ENCODE measurements at places on chromosomes 4 and X.

DNA sequence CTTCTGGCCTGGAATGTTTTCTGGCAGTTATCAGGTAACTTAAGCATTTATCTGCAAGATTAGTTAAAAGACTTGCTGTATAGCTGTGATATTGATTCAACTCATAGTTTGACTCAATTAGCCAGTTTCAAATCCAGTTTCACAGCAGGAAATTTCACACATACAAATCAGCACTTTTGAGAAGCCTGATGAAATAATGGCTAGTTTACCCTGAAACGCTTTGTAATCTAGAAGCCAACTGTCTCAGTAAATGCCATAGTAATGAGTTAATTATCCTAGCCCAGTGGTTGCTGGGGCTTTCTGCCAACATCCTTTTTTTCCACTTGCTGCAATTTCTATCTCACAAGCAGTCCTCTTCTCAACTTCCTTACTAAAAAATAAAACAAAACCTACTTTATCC, 53.1 kb downstream of the ARHGEF38 start:
- DNase-seq = no peak
- no peak overlapping the region for H3K27ac ChIP-seq
- no peak overlapping the region for H3K4me3 ChIP-seq
- peaks cover 7% of the 10 kb centered on the region for H3K4me1 ChIP-seq

GRCh38 chrX:18931972-18932371, 51.9 kb downstream of the PHKA2 start:
- H3K36me3 ChIP-seq = peaks cover 6% of the 10 kb centered on the region
- no peak for DNase-seq
- H3K27me3 ChIP-seq = no peaks in the 10 kb centered on the region

- no peaks in the 10 kb centered on the region for H3K27me3 ChIP-seq
- no peak for DNase-seq
Observed at GRCh38 chrX:30278365-30278764, 30.8 kb downstream of the NR0B1 start.

- H3K4me1 ChIP-seq = peaks cover 1% of the 10 kb centered on the region
- H3K27ac ChIP-seq = no peak overlapping the region
- no peaks in the 10 kb centered on the region for H3K36me3 ChIP-seq
- no peak overlapping the region for H3K4me3 ChIP-seq
- no peaks in the 10 kb centered on the region for H3K27me3 ChIP-seq
Observed at GRCh38 chr4:89800012-89800516, 36.9 kb downstream of the SNCA start.

DNA sequence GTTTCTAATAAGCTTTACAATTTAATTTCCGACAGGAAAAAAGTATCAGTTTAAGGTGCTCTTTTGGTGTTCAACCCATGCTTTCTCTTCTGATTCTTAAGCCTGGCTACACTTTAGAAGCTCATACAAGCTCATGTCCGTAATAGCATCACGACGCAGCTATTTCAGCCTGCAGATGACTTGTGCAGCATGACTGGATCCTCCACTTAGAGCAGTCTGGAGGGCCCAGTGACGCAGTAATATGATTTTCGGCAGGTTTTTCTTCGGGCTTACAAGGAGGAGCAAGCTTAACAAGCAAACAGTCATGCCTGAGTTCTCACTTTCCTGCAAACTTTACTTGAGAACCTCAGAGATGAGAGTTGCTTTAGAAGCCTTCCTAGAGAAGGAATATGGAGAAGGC, 85.3 kb upstream of the MAML3 start:
- H3K27ac ChIP-seq = no peak overlapping the region
- H3K27me3 ChIP-seq = no peaks in the 10 kb centered on the region

DNA sequence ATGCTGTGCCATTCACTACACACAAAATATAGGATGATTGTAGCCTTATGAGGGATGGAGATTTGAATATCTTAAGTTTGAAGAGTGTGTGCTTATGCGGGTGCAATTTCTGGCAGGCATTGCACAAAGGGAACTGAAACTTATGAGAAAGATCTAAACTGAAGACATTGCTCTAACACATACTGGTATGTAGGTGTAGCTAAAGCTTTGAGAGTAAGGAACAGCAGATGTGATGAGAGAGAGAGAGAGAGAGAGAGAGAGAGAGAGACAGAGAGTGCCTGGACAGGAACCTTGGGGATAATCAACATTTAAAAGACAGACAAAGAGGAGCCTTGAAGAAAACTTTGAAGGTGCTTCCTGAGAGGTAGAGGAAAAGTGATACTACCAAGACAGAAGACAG, 379.7 kb downstream of the SPRY1 start:
- H3K4me3 ChIP-seq = no peak overlapping the region
- DNase-seq = no peak
- H3K27me3 ChIP-seq = no peaks in the 10 kb centered on the region
- H3K4me1 ChIP-seq = no peaks in the 10 kb centered on the region

DNA sequence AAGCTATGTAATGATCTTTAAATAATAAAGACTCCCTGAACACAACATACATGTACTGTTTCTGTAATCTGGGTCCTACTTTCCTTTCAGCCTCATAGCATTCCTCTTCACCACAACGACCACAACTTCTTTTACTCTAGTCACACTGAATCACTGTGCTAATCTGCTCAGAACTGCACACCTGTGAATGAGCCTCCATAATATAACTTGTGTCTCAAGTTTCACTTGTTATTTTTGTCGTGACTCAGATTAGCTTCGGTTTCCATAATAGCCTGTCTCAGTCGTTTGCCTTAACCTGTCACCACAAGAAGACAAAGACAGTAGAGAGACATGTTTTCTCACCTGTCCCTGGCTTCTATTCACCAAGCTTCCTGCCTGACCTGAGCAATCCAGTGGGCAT, 61.8 kb downstream of the MAGED1 start:
- no peak for DNase-seq
- H3K4me3 ChIP-seq = no peak overlapping the region
- no peak overlapping the region for H3K27ac ChIP-seq
- H3K4me1 ChIP-seq = peaks cover 7% of the 10 kb centered on the region

DNA sequence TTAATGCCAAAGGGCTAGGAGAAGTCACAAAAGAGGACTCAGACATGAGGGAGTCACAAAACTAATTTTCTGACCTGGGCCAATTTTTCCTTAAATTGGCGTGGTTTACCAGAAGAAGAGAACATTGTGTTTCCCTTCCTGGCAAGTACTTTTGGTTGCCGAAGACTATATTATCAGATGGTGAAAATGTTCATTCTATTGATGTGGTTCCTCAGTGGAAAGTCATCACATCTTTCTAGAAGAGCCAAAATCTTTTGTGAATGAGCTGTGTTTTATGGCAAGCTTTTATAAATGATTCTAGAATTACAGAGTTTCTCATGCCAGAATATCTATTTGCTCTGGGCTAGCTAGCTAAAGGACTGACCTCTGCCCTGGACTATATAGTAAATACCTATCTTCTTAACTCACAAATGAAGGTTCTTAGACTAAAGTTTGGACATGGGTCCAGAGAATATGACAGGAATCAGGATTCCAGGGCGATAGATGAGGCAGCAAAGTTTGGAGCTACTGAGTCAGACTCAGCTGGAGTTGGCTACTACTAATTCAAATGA, 288.9 kb downstream of the IL1RAPL2 start:
- no peak for DNase-seq
- H3K27ac ChIP-seq = no peak overlapping the region
- no peaks in the 10 kb centered on the region for H3K36me3 ChIP-seq
- peaks cover 6% of the 10 kb centered on the region for H3K4me1 ChIP-seq
- no peak overlapping the region for H3K4me3 ChIP-seq

- H3K4me1 ChIP-seq = peaks cover 10% of the 10 kb centered on the region
- DNase-seq = no peak
- peak overlapping the region; percentile 73 for H3K27ac ChIP-seq
- no peak overlapping the region for H3K4me3 ChIP-seq
Observed at GRCh38 chr4:3387943-3388361, 53.8 kb upstream of the HGFAC start.

- H3K4me3 ChIP-seq = no peak overlapping the region
- peaks cover 8% of the 10 kb centered on the region for H3K4me1 ChIP-seq
- H3K27ac ChIP-seq = no peak overlapping the region
- H3K27me3 ChIP-seq = peaks cover 3% of the 10 kb centered on the region
Observed at GRCh38 chr4:42641161-42641560, 15.7 kb downstream of the ATP8A1 start.

- peaks cover 21% of the 10 kb centered on the region for H3K27me3 ChIP-seq
- no peak for DNase-seq
- peaks cover 5% of the 10 kb centered on the region for H3K4me1 ChIP-seq
- no peaks in the 10 kb centered on the region for H3K36me3 ChIP-seq
- H3K27ac ChIP-seq = no peak overlapping the region
Observed at GRCh38 chr4:7503559-7504249, 69.0 kb upstream of the PSAPL1 start.

DNA sequence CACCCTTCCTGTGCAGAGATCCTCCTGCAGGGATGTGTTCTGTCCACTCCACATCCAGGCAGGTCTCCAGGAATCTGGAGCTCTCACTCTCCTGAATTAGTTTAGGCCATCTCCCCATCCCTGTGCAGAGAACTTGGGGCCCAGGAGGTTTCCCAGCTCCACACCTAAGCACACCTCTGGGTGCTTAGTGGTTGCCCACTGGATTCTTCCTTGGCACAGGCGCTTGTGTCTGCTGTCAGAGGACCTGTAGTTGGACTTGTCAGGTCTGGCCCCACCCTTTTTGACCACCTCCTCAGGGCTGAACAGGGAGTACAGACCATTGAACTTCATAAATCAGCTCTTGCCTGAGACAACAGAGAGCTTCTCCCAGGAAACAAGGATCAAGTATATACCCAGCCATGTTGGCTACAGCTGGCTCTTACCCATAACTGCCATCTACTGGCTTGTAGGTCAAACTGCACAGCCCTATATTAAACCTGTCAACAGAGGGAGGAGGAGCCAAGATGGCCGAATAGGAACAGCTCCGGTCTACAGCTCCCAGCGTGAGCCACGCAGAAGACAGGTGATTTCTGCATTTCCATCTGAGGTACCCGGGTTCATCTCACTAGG, 275.5 kb downstream of the PPARGC1A start:
- DNase-seq = no peak
- no peaks in the 10 kb centered on the region for H3K27me3 ChIP-seq
- H3K4me3 ChIP-seq = no peak overlapping the region
- H3K36me3 ChIP-seq = no peaks in the 10 kb centered on the region
- no peaks in the 10 kb centered on the region for H3K4me1 ChIP-seq
- no peak overlapping the region for H3K27ac ChIP-seq

DNA sequence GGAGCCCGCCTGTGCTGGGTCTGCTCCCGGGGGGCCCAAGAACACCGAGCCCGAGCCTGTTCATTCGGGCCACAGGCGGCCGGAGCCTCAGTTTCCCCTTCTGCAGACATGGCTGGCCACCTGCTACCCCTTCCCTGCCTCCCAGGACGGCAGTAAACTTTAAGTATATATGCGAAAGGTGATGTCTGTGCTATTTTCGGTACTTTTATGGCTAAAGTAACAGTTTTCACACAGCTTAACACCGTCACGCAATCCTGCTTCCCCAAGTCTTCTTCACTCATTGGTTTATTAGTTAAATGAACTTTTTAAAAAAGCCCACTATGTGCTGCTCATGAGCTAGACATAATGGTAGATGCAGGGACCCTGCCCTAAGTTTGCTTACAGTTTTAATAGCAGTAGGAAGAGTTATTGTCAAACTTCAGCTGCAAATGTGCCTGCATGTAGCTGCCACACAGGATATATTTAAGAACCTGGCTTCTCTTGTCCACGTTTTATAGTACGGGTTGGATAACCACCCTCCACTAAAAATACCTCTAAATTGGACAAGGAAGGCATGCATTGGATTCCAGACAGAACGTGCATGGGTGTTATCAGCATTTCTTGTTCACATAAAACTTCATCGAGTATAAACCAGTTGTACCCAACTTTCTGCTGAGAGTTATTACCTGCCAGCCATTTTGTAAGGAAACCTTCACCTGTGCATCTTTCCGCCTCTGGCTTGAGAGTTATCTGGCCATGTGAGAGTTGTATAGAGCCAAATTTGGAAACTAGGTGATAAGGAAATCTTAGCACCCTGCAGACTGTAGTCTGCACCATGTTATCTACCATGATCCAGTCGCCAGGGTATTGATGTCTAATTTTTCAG, 741 bp downstream of the ANAPC4 start:
- peak overlapping the region; percentile 89 for H3K27ac ChIP-seq
- peaks cover 6% of the 10 kb centered on the region for H3K36me3 ChIP-seq
- no peak for DNase-seq
- H3K4me3 ChIP-seq = no peak overlapping the region

- no peaks in the 10 kb centered on the region for H3K27me3 ChIP-seq
- H3K4me3 ChIP-seq = no peak overlapping the region
- H3K27ac ChIP-seq = no peak overlapping the region
- DNase-seq = no peak
Observed at GRCh38 chr4:158715802-158716201, 7.4 kb downstream of the PPID start.

- H3K27me3 ChIP-seq = peaks cover 18% of the 10 kb centered on the region
- H3K4me1 ChIP-seq = peaks cover 5% of the 10 kb centered on the region
- no peaks in the 10 kb centered on the region for H3K36me3 ChIP-seq
- peak within 1 kb of the TSS; percentile 100 for H3K4me3 ChIP-seq
- peak; percentile 64 for DNase-seq
Observed at GRCh38 chrX:93673056-93673868, at the start of gene NAP1L3. NAP1L3 (minus strand) TSS chrX:93673578; CDS start chrX:93673304, 274 bp downstream.

DNA sequence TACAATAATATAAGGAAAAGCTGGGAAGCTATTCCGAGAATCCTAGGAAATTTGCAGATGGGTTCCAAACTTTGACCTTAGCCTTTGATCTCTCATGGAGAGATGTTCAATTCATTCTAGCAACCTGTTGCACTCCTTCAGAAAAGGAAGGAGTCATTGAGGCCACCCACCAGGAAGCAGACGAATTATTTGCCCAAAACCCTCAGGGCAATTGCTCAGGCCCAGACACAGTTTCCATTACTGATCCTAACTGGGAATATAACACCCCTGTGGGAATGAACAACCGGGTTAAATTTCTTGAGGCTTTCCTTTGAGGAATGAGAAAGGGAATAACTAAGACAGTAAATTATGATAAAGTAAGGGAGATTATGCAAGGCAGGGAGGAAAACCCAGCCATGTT, 13.5 kb upstream of the ZNF280C start:
- H3K4me1 ChIP-seq = no peaks in the 10 kb centered on the region
- no peak overlapping the region for H3K4me3 ChIP-seq
- no peaks in the 10 kb centered on the region for H3K27me3 ChIP-seq
- H3K27ac ChIP-seq = no peak overlapping the region
- H3K36me3 ChIP-seq = no peaks in the 10 kb centered on the region

DNA sequence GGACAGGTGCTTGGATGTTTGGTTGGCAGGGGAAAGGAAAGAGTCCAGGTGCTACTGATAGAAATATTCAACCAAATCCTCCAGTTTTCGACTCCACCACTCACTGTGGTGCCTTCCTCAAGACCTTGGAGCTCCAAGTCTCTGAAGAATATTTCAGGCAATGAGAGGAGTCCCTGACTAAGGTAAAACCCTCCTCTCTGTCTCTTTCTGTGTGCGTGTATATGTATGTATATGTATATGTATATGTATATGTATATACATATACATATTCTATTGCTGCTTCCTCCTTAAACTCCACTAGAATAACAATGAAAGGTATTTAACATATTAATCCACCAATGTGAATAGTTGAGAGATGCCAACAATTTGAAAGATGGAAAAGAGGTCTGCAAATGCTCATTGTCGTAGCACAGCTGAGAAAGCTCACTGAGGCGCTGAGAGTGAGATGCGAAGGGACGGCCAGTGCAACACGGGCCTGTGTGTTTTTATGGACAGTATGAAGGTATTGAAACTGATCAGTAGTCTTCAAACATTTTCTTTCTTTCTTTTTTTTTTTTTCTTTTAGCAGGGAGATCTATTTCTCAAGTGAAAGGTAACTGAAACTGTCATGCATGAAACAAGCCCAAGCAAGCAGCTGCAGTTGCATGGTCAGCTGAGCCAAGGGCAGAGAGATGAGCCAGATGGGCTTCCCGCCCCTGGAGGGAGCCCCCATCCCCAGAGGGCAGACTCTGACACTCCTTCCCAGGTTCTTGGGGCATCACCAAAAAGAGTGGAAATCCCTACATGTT, 41.1 kb upstream of the HS3ST1 start:
- no peaks in the 10 kb centered on the region for H3K36me3 ChIP-seq
- no peak for DNase-seq
- H3K4me3 ChIP-seq = no peak overlapping the region

All from progenitor cell of endocrine pancreas (in vitro differentiated cells).